ENCODE measurements at places on chromosomes 2 and 18.
A peak's percentile ranks its signal among the peaks of the same experiment; 100 is the strongest.

- no peak for DNase-seq
Observed at GRCh38 chr2:74019516-74019915, 34.8 kb downstream of the TET3 start.

- no peak for DNase-seq
Observed at GRCh38 chr18:13564579-13564978, 161.8 kb downstream of the FAM210A start.

GRCh38 chr2:169694894-169695260 is 608 bp downstream of the PHOSPHO2 start:
- DNase-seq, result no peak

DNA sequence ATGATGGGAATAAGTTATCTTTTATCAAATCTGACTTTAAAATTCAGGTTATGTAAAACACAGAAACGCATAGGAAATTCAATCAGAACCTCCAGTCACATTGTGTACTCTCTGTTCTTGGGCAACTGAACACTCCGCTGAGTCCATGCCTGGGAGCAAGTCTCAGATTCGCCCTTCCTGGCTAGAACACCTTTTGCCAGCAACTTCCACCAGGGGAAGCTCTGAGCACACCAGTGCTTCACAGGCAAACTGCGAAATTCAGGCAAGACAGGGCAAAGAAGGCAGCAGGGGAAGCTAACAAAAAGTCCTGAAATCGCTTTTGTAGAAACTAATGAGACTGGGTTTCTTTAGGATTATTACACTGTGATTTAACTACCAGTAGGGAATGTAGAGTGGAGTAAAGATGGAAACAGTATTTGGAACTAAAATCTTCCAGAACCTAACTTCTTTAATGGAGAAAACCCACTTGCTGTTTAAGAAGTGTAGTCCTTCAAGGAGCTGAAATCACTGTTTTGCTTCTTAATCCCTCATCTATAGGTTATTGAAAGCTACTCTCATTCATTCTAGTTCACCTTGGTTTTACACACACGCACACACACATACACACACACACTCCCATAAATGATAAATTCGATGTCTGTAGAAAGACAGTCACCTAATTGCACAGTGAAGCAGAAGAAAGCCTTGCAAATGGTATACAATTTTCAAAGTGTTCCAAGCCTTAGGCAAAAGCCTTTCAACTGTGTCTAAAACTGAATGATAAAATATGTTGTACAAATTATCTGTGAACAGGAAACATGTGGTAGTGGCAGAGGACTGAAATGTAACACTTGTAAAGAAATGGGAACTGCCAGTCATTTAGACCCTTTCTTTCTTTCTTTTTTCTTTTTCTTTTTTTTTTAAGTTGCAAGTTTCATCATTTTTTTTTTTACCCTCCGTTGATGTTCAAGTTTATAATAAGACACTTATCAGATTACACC is 214.5 kb downstream of the TMEM182 start:
- peak; percentile 31 for DNase-seq

GRCh38 chr2:98769784-98770183 is 38.9 kb upstream of the MGAT4A start:
- no peak for DNase-seq

DNA sequence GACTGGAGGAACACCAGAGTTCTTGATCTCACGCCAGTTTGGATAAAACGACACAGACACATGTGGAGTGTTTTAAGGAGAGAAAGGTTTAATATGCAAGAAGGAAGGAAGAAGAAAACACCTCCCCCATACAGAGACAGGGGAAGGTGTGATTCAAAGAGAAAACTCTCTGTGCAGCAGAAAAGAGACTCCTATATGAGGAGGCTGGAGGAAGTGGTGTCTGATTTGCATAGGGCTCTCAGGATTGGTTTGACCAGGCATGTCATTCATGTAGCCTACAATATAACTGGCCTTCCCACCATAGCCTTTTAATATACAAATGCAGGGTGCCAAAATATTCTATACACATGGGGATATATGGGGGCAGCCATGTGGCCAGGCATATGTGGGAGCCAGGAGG is 1386.5 kb downstream of the RPIA start:
- no peak for DNase-seq

- no peak for DNase-seq
Observed at GRCh38 chr18:44651478-44651877, 29.2 kb upstream of the SETBP1 start.

- no peak for DNase-seq
Observed at GRCh38 chr18:59661891-59662701, 35.1 kb downstream of the CCBE1 start.

DNA sequence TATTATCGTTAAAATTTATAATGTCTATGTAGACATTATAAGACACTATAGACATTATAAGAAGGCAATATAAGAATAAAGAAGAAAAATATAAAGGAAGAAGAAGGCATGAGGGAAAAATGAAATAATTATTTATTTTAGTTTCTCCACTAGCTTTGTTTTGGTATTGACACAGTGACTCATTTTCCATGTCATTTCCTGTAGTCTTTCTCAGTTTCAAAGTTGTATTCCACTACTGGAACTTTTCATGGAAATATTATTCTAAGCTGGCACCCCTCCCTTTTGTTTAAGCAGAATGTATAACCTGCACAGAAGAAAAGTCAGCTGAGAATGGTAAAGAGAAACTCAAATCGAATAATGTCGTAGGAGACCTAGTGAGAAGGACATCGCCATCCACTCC is 234.2 kb upstream of the NETO1 start:
- no peak for DNase-seq

DNA sequence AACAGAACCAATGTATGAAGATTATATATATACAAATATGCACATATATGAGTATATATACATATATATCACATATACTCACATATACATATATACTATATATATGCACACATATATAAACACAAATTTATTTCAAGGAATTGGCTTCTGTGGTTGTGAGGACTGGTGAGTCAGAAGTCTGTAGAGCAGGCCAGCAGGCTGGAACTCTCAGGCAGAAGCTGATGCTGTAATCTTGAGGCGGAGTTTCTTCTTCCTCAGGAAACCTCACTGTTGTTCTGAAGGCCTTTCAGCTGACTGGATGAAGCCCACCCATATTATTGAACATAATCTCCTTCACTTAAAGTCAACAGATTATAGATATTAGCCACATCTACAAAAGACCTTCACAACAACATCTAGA is 143.9 kb upstream of the CREB1 start:
- no peak for DNase-seq

- no peak for DNase-seq
Observed at GRCh38 chr2:222318712-222319585, 20.2 kb upstream of the PAX3 start.

DNA sequence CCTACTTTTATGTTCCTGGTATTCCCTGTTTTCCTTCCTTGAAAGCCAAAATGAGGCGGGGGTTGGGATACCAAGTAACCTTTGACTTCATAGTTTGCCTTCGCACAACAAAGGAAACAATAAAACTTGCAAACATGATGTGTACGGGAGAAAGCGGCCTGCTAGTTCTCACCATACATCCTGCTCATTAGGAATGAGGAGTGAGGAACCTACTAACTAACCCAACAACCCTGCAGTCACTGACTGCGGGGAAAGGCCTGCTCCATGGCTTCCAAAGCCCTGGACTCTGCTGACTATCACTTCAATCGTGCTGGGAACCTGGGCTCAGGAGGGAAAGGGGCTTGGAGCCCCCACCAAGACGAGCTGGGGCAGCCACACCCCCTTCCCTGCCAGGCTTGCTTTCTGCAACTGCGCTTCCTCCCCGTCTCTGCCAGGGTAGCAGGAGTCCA is 24.2 kb downstream of the RPL31 start:
- no peak for DNase-seq

DNA sequence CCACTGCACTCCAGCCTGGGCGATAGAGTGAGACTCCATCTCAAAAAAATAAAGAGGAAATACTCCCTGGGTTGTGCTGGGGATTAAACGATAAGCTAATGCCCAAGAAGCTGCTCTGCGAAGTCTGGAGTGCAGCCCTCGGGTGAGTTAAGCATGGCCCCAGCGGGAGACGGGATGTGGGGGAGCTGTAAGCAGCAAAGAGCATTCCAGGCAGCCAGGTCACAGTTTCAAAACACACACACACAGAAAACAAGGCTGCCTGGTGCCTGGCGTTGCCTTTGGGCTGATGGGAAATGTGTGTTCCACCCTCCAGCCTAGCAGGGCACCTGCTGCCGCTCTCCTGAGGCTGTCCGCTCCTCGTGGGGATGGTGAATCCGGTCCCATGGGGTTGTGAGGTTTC is 24.1 kb downstream of the ODC1 start:
- no peak for DNase-seq

Data from renal cortex interstitium (tissue), 15 donors.